ENCODE measurements at places on chromosomes 2 and 18.

- DNase-seq: no peak
Observed at GRCh38 chr18:45213040-45213333, 402.3 kb upstream of the SLC14A2 start.

GRCh38 chr2:113282747-113283533 lies 4.2 kb upstream of the PAX8 start:
- no peak for DNase-seq

DNA sequence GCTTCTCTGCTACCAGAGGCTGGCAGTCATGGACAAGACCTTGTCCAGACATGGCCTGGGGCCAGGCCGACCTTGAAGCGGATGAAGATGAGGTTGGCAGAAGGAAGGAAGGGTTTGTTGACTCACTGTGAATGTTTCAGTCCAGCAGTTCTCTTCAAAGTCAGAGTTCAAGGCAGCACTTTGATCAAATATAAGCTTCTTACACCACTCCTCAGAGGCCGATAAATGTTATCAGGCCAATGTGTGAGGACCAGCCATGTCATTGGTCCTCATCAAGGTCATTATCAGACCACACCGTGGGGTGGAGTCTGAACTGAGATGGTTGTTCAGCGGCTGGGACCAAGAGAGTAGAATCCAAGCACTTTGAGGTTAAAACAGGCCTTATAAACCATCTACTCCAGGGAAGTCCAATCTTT lies 35.5 kb downstream of the QPCT start:
- no peak for DNase-seq

DNA sequence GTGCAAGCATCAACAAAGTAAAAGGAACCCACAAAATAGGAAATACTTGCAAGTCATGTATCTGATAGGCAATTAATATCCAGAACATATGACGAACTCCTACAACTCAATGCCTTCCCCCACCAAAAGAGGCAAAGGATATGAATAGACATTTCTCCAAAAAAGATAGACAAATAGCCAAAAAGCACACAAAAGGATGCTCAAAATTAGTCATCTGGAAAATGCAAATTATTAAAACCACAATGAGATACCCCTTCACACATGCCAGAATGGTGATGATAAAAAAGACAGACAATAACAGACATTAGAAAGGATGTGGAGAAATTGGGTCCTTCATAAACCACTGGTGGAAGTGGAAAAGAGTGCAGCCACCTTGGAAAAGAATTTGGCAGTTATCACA lies 76.4 kb downstream of the RIF1 start:
- DNase-seq: no peak

Measured in brain microvascular endothelial cell (primary cell).